ENCODE measurements at places on chromosomes 2 and 18.

DNA sequence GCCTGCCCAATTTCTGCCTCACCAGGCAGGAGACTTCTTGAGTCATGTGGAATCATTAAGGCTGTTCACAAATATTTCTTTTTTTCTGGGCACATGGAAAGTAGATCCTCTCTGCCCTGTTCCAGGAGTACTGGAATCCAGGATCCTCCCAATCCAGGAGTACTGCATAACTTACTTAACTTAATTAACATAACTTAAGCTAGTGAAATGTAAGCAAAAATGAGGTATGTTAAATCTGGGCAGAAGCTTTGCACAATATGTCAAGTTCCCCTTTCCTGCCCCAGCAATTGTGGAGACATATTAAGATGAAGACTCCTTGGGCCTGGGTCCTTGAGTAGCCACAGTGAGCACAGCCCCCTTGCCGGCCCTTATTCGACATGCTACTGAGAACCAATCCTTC, 3.2 kb downstream of the CD207 start:
- DNase-seq: no peak

DNA sequence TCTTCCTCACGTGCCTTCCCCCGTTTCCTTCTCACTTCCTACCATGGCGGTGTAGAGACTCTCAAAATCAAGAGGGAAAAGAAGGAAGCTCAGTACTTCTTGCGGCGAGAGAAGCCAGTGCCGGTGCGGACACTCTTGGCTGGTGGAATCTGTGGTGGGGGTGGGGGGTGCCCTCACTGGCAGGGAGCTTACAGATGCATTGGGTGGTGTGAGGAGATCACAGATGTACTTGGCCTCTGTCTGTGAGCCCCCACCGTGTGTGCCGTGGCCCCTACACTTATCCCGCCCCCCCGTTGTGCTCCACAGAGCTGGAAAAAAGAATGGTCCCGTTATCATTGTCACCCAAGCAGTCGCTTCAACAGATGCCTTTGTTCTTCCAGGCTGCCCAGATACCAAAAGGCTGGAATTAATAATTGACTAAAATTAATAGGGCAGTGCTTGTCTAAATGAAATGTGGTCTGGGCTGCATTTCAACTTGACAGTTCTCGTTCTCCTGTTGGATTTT, 79.8 kb downstream of the VAPA start:
- DNase-seq: no peak

DNA sequence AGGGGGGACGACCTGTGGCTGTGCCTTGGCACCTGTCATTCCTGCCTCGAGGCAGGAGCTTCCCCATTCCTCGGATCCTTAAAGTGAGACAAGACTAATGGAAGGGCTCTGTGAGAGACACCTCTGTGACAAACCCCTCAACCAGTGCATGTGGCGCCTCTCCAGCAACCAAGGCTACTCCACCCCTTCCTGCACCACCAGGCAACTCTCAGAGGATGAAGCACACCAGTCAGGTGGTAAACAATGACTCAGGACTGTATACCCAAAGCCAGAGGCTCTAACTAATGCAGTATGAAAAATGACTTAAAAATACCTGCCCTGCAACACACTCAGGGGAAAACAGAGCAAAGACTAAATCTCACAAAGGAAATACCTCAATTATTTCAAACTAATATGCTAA, 136.9 kb downstream of the UXS1 start:
- no peak for DNase-seq

GRCh38 chr18:78309307-78309706, 670.3 kb upstream of the SALL3 start:
- no peak for DNase-seq

DNA sequence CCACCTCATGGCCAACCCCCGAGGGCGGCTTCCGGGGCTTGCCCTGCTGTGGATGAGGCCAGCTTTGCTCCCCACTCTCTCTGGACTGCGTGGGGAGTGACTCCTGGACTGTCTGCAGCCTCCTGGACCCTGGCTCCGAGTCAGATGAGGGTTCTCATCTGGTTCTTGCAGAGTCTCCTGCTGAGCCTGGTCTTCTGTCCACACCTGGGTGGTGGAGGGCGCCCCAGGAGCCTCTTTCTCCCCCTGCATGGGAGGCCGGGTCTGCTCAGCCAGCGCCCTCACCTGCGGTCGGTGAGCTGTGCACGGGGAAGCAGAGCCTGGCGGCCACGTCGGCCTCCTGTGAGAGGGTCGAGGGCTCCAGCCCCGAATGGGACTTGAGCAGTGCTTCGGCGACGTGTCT, 78.3 kb downstream of the RTP5 start:
- DNase-seq: no peak

All from stimulated activated CD4-positive, alpha-beta T cell treated with anti-CD3 and anti-CD28 coated beads, Interleukin-12 subunit alpha, Interleukin-12 subunit beta, amount 100 ng/mL, for 48 hours (primary cell).